ENCODE measurements at places on chromosomes 1 and 21. TPM values are rescaled to one million over a fixed set of nuclear protein-coding genes. Genes with fewer than 3 reads are reported as not detected.

Gene SLAMF6
- not detected for total RNA-seq

Gene FCRL6
- total RNA-seq: not detected

Gene CLCA1
- not detected for total RNA-seq

Gene OR2L2
- total RNA-seq: 0.10 TPM

Gene HOOK1
- 23.7 TPM for total RNA-seq

Gene MROH9
- not detected for total RNA-seq

Gene GUCA2A
- total RNA-seq: not detected

Gene ZFP69
- 4.8 TPM for total RNA-seq

Gene CA6
- total RNA-seq: not detected

Gene CENPF
- total RNA-seq: 102 TPM

Gene TRIM63
- total RNA-seq: not detected

Gene GBP7
- not detected for total RNA-seq

Gene STYXL2
- not detected for total RNA-seq

Gene JAK1
- total RNA-seq: 97.9 TPM

Gene TAS1R1
- total RNA-seq: not detected

Gene PCSK9
- 60.7 TPM for total RNA-seq

Gene SLC9C2
- not detected for total RNA-seq

Gene WDR4
- 17.6 TPM for total RNA-seq

Gene S100A7
- not detected for total RNA-seq

Gene ESRRG
- not detected for total RNA-seq

Gene RAB42
- 7.6 TPM for total RNA-seq

Gene SERPINC1
- not detected for total RNA-seq

Gene KRTAP13-2
- total RNA-seq: not detected

Gene PLPPR4
- not detected for total RNA-seq

Gene GUCA2B
- total RNA-seq: not detected

Gene NPL
- 3.0 TPM for total RNA-seq

Gene CCDC181
- not detected for total RNA-seq

Gene TNFRSF14
- 13.8 TPM for total RNA-seq

Gene PSMA5
- total RNA-seq: 168 TPM

Gene IFNLR1
- 8.1 TPM for total RNA-seq

Gene CD101
- total RNA-seq: 1.8 TPM

Gene RGS4
- total RNA-seq: not detected

Gene ARHGEF16
- 25.1 TPM for total RNA-seq

Gene OR2T29
- not detected for total RNA-seq

Gene KCNJ15
- not detected for total RNA-seq

Gene ITLN2
- total RNA-seq: not detected

Gene FOXO6
- 9.0 TPM for total RNA-seq

Gene NCAM2
- not detected for total RNA-seq

Gene FCRL4
- not detected for total RNA-seq

Gene RGS13
- total RNA-seq: not detected

Gene PRAMEF18
- total RNA-seq: not detected

Gene DUSP23
- 33.1 TPM for total RNA-seq

All from PC-9 (cell line).